Stimulated activated CD4-positive, alpha-beta T cell treated with anti-CD3 and anti-CD28 coated beads, Interleukin-12 subunit alpha, Interleukin-12 subunit beta, amount 100 ng/mL, for 48 hours (primary cell): ENCODE measurements at places on chromosomes 13 and 19.
A peak's percentile ranks its signal among the peaks of the same experiment; 100 is the strongest.

- DNase-seq = no peak
Observed at GRCh38 chr19:29798774-29799497, 12.9 kb upstream of the CCNE1 start.

GRCh38 chr19:1472231-1473084 lies 6.6 kb downstream of the C19orf25 start:
- DNase-seq = no peak

GRCh38 chr19:5891938-5892771 lies 11.4 kb downstream of the NDUFA11 start:
- DNase-seq = no peak

GRCh38 chr13:110944121-110944967 lies 29.5 kb upstream of the ANKRD10 start:
- DNase-seq = peak; percentile 20

DNA sequence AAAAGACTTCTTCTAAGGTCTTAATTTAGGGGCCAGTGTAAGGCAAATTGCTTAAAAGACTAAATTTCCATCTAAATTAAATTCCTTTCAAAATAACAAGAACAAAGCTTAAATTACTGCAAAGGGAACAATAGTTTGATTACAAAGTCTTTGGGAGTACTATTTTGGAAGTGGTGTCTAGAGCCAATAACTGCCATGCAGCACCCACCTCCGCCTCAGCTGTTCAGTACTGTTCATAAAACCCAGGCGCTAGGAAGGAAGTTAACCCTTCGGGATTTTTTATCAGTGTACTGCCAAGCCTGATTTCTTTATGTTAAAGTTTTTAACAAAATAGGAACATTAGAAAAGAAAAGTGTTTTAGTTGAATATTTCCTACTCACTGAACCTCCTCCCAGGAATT lies 210.1 kb downstream of the LIG4 start:
- no peak for DNase-seq

- DNase-seq = no peak
Observed at GRCh38 chr13:29888306-29888705, 37.9 kb upstream of the UBL3 start.

GRCh38 chr13:30696278-30697176 lies 38.8 kb upstream of the ALOX5AP start:
- no peak for DNase-seq

DNA sequence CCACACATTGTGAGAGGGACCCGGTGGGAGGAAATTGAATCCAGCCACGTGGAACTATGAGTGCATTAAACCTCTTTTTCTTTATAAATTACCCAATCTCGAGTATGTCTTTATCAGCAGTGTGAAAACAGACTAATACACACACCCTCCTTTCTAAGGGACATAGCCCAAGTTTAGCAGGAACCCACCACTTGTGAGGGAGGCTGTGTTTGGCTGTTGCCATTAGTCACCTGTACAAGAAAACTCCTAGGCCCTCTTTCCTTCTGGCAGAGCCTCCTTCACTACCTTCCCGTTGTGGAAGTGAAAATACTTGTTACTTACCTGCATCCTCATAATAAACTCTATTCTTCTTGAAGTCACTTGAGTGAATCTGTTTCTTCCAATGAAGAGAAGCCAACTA lies 76.3 kb upstream of the FARP1 start:
- DNase-seq = no peak

GRCh38 chr13:94640721-94641120 lies 39.1 kb downstream of the GPR180 start:
- no peak for DNase-seq

- peak; percentile 60 for DNase-seq
Observed at GRCh38 chr19:10339380-10339960, at the start of gene ICAM3. ICAM3 (minus strand) TSS chr19:10339624; CDS start chr19:10339614, 10 bp downstream.

- DNase-seq = peak; percentile 37
Observed at GRCh38 chr19:9406798-9407352, 28.5 kb downstream of the ZNF266 start.

DNA sequence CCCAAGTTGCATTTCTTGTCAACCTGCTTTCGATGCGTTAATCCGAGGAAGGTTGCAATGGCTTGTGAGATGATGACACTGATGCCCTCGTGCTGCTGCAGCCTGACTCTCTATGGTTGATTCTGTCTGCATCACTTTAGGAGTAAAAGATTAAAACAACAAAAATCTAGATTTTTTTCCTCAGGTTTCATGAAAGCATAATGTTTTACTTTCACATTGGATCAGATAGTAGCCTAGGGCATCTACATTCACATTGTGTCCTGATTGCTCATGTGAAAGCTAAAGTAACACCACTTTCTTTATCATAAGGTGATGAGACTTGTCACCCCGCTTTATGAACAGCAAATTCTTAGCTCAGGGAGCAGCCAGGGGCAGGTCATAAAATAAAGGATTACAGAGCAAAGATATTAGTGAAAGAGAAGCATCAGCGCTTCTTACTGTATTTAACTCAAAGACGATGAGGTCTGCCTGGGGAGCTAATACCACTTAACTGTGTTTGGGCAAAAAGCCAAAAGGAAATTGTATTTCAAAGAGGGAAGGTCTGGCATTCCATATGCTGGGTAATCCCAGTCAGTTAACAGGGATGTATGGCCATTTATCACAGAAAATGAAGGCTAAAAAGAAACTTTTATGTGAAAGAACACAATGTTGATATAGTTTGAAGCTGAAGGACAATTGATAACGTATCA lies 270.5 kb downstream of the GPC6 start:
- DNase-seq = no peak

DNA sequence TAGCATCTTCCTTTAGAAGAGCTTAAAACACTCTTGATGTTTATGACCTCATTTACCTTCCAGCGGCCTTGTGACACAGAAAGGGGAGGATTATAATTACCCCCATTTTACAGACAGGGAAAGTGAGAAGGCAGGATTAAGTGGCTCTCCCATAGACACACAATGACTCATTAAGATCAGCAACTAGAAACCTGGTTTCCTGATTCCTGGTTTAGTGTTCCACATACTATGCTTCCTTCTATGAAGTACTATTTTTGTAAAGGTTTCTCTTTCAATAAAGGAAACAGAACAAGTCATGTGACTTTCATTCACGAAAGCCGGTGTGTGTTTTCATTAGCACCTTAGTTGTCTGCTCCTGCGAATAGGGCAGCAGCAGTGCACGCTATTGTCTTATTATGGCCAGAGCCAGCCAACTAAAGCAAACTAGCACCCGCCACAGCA lies 8.3 kb downstream of the IRS2 start:
- DNase-seq = no peak

- DNase-seq = no peak
Observed at GRCh38 chr19:50303558-50303957, 25.6 kb downstream of the KCNC3 start.

GRCh38 chr19:1757468-1758230 lies 4.3 kb downstream of the ONECUT3 start:
- no peak for DNase-seq

- DNase-seq = no peak
Observed at GRCh38 chr13:21852043-21852442, 181.2 kb downstream of the FGF9 start.

- peak; percentile 86 for DNase-seq
Observed at GRCh38 chr19:1133471-1133929, 29.7 kb downstream of the GPX4 start.

- no peak for DNase-seq
Observed at GRCh38 chr13:59834801-59835200, 328.9 kb downstream of the DIAPH3 start.

GRCh38 chr19:49453757-49454240 lies 774 bp downstream of the ALDH16A1 start:
- no peak for DNase-seq
